ENCODE measurements at places on chromosomes 6 and 20.

GRCh38 chr6:20702366-20702765, 168.1 kb downstream of the CDKAL1 start:
- no peak for DNase-seq

GRCh38 chr20:61044499-61044898, 207.6 kb upstream of the CDH4 start:
- DNase-seq: no peak

DNA sequence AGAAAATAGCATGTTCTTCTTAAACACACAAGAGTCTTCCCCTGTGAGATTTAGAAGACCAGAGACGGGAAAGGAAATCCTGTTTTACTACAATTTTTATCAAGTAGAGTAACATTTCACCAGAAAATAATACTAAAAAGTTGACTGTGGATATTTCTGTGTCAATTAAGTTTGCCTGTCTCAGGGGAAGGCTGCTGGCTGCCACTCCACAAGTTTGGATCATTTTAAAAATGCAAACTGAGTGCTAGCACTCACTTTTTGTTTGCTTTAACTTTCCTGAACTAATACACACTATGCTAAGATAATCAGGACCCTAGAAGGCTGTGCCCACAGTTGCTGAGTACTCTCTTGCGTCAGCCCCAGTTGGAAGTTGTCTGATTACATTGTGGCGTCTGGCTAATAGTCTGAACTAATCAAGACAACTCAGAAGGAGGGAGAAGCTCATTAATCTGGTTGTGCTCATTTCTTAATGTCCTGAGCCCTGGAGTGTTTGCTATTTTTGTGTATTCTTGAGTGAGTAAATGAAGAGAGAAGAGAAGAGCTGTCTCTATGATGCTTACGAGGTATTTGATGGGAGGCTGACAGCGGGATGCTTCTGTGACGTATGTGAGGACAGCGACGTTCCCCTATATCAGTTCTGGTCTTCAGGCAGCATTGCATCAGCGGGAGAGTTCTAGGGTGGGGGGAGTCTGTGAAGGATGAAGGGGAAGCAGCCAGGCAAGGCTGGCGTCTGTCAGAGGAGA, 664.2 kb downstream of the QKI start:
- no peak for DNase-seq

GRCh38 chr6:106281661-106282060, 43.9 kb downstream of the ATG5 start:
- DNase-seq: no peak

DNA sequence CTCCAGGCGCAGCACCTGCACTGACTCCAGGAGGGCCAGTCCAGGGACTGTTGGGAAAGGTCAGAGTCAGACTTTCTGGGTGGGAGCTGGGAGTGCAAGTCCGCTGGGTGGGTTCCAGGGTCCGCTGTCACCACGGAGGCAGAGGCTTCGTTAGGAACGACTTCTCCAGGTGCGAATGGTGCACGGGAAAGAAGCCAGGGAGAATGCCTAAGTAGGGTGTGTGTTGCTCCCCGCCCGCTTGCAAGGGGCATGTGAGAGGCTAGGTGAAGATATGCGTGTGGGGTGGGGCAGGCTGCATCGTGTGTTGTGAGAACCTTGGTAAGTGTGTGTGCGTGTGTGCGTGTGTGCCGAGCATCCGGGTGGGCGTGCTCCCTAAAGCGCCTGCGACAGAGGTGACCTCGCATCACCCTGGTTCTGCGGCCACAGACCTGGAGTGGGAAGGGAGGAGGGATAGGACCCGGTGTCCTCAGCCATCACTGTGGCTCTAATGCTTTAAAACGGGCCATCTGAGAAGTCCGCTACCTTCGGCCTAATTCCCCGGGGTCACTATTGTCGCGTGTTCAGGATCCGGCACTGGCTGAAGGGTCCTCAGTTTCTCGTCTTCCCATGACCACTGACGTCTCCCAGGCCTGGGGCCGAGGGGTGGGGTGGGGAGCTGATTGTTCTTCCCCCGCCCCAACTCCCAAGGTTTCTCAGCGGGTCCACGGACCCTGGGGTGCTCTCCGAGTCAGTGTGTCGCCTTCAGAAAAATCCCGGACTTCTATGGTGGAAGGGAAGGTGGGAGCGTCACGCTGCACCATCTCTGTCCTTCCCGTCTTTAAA, 6.1 kb downstream of the SLC32A1 start:
- no peak for DNase-seq

- no peak for DNase-seq
Measured at GRCh38 chr20:12641619-12642018, 367.2 kb upstream of the SPTLC3 start.

DNA sequence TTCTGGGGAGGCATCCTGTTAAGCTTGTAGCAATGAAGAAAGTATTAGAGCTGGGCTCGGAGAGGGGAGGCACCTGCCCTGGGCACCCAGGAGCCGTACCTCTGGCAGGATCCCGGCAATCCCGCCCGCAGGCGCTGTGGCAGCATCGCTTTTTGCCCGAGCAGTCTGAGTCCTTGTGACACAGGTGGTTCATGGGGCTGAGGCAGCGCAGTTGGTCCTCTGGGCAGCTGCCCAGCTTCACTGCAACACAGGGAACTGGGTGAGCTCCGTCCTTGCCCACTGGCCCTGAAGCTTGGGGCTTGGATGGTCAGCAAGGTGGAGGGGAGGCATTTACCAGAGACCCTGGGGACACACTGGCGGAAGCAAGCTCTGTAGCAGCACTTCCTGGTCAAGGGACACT, 4.7 kb downstream of the WFDC5 start:
- no peak for DNase-seq

- no peak for DNase-seq
Measured at GRCh38 chr20:3452690-3453089, 18.1 kb upstream of the ATRN start.

- no peak for DNase-seq
Measured at GRCh38 chr6:76220805-76221204, 148.3 kb upstream of the IMPG1 start.

DNA sequence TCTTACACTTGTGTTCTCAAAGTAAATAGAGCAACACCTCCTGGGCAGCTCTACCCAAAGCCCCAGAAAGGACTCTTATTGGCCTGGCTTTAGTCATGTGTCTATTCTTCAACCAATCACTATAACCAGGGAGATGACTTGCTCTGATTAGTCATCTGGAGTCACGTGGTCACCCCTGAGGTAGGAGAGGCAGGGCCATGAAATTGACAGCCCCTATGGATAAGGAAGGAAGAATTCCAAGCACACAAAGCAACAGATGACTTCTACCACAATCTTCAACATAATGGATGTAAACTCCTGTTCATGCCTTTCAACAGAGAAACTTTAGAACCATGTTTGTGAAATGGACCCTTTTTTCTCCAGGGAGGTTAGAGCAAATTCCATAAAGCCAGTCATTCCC, 24.6 kb upstream of the EYA2 start:
- DNase-seq: no peak

- DNase-seq: no peak
Measured at GRCh38 chr6:53038141-53038540, 27.1 kb upstream of the FBXO9 start.

- DNase-seq: no peak
Measured at GRCh38 chr6:145904868-145905267, 59.3 kb downstream of the SHPRH start.

- no peak for DNase-seq
Measured at GRCh38 chr6:37006793-37007339, 1.4 kb downstream of the FGD2 start.

DNA sequence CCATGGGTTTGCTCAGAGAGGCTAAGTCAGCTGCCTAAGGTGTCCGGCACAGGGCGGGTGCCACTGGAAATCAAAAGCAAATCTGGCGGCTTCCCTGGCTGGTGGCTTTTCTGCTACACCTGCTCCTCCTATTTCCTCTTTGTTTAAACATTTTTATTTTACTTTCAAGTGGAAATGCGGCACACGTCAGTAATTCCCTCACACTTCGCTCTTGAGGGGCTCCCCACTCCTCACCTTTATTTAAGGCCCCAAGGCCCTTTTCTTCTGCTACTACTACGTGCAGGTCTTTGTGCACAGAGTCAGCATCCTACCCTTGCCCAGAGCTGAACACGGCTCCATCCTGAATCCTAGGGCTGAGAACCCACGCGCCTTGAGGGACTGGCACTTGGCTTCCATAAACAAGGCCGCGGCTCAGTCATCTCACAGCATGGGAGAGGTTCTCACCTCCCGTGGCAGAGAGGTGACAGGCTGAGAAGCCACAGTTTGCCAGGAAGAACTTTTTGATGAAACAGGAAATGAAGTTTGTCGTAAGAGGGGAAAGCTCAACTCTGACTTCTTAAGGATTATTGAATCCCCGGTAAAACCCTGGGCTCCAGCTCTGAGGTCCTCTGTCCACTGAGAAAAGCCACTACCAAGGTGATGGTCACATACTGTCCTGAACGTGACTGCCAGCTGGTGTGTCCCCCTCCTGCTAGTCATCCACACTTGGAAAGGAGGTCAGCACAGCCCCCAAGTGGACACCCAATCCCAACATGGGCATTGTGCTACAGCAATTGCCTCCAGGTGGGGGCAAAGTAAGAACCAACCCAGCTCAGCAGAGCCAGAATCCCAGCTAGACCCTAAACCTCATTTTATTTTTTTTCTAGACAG, 48.0 kb downstream of the NFATC2 start:
- no peak for DNase-seq

- no peak for DNase-seq
Measured at GRCh38 chr6:35048631-35049083, 92.5 kb downstream of the TCP11 start.

DNA sequence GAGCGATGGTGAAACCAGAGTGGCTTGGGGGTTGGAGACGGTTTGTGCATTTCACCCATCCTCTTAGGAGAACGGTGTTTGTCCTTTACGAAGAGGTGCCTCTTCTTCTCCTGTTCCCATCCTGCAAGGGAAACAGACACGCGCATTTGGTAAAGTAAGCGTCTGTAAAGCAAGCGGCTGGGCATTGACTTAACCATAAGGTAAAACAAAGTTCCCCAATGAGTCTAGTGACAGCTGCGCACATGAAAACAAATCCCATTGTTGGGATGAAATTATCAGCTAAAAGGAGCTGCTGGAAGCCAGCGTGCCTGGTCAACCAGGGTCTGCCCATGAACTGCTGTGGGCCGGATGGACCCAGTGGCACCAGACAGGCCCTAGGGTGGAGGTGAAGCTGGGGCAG, 5.8 kb downstream of the BHLHE23 start:
- DNase-seq: no peak

DNA sequence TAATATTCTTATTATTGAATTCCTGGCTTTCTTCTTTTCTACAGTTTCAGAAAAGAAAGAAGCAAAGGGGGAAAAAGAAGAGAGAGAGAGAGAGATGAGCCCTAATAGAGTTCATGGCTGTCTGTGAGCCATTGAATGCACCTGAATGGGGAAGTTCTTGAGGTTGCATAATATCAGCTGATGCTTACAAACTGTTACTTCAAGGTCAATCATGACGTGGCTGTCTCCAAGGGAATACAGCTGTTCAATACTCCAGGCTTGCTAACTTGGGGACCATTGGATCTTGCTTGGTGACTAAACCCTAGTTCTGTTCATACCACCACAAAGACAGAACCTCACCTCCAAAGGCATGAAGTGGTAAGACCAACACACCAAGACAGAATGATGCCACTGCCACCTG, 180.4 kb downstream of the ADGRG6 start:
- no peak for DNase-seq

DNA sequence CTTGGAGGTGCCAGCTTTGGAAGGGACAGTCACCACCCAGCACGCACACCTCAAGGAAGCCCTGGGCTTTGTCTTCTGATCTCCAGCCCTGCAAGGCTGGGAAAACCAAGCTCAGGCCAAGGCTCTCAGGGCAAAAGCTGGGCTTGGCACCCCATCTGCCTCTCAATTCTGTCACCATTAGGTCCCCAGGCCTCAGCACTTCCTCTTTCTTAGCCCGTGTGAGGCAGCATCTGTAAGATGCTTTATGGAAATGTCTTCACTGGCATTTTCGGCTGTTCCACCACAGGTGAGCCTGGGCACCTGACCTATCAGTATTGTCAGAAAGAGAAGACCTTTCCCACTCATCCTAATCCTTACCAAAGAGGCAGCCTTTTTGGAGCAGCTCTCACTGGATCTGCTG, 24.6 kb downstream of the GMEB2 start:
- DNase-seq: no peak

DNA sequence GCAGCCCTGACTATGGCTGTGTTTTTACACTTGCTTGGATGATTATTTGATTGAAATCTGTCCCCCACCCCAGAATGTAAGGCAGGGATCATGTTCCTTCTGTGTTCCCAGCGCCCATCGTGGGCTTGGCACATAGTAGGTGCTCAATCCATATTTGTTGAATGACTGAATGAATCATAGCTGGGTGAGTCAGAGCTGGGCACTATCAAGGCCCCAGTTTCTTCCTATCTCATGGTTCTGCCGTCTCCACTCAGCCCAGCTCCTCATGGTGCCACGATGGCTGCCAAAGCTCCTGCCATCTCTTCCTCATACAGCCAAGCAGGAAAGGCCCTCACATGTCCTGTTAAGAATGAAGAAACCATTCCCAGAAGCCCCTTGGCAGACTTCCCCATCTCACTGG, 29.0 kb downstream of the CEBPB start:
- DNase-seq: no peak

DNA sequence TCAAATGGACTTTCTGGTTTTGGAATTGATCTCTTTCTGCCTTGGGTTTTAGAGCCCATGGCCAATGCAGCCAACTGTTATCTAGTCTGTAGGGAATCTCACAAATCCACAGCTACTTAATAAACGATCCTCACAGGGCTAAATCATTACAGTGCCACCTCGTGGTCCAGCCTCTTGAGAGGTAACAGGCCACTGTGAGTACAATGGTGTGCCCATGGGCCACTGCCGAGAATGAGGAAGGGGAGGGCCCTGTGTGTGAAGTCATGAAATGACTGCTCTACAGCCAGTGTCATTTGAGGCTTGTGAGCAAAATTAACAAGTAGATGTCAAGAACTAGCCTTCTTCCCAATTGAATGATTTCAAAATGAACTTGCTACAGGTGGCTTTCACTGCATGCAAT, 54.3 kb upstream of the GMPR start:
- DNase-seq: no peak

DNA sequence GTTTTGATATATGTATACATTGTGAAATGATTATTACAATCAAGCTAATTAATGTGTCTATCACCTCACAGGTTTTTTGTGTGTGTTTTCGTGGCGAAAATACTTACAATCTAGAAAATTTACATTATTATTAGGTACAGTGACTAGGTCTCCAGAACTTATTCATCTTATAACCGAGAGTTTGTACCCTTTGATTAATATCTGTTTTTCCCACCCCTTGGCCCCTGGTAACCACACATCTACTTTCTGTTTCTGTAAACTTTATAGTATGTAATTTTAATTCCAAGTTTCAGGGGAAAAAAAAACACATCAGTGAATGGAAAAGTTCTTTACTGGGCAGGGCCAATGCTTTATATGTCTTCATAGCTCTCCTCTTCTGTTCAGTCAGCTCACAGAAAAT, 131.4 kb downstream of the LMBRD1 start:
- DNase-seq: no peak

DNA sequence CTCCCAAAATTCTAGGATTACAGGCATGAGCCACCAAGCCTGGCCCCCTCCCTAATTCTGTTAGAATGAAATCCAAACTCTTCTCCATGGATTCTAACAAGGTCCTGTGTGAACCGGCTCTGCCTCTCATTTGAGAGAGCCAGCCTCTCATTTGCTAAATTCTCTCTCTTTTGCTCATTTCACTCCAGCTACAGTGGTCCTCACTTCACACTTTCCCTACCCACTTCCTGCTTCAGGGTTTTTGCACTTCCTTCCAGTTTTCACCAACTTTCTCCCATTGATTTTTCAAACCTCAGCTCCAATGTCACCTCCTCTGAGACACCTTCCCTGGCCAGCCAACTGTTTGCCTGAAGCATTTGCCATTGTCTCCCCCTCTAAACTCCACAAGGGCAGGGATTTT, 5.1 kb downstream of the COX4I2 start:
- DNase-seq: no peak

GRCh38 chr6:54084231-54084630, 27.0 kb upstream of the MLIP start:
- DNase-seq: no peak

Measured in fibroblast of gingiva (primary cell).